NCI-H524 (cell line): ENCODE measurements at places on chromosomes 2 and 18.

- no peak for DNase-seq
Measured at GRCh38 chr2:73931531-73932500, 5.1 kb downstream of the DGUOK start.

DNA sequence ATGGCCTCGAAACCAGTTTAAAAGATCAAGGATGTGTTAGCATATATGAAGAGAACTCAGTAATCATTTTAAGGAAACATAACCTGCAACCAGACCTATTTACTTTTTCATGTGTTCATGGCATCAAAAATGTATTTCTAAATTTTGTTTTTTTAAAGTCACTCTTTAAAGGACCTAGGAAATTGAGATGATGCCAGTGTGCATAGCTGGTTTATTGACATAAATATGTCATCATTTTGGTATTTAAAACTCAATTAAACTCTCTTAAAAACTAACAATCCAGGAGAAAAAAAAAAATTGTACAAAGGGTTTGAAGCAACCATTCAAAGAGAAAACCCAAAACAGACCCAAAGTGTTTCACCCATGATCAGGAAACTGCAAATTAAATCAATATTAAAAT, 198.9 kb upstream of the RND3 start:
- no peak for DNase-seq

GRCh38 chr2:221708902-221709301, 136.8 kb upstream of the EPHA4 start:
- no peak for DNase-seq

DNA sequence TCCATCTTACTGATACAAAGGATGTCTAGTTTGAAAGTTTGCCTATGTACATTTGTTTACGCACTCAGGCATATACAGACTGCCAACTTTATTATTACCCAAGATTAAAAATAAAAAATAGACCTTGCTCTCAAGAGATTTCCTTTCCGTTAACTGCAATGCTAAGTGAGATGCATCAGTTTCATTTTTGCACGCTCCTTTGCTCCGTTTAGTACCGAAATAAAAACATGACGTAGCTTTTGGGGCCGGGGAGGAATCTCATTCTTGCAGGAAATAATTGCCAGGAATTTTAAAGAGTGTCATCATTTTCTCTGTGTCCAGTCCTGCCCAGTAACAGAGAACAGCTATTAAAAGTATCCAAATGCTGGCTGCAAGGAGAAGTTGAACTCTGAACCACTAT, 169.5 kb downstream of the SLC8A1 start:
- DNase-seq, result no peak

DNA sequence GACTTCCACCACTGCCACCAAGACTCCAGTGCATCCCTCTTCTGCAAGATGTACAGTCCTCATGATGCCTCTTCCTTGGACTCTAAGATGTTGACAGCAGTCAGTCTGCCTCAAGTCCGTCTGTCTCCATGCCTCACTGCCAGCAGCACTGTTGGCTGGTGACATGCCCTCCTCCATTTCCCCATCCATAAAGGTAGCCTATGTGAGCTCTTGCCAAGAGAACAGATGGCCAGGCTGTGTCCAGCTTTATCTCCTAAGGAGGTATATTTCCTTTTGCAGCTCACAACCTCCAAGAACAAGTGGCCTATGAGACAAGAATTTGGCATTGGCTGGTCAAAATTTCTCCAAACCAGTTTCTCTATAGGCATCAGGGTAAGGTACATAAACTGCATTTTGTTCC, 149.3 kb upstream of the HNRNPA3 start:
- no peak for DNase-seq

GRCh38 chr2:19786408-19787058, 115.2 kb downstream of the TTC32 start:
- no peak for DNase-seq

DNA sequence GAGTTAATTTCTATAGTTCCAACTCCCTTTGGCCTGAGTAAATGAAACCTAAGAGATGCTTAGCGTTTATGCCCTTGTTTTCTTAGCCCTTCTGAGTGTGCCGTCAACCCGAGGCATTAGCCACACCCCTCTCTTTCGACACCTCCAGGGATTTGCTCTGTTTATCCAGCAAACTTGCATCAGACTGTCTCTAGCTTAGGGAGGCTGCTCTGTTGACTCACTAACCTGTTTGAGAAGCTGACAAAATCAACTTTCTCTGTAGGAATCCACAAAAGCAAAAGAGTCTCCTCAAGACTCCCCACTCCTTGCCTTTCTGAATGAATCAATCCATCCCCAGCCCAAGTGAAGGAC, 317.6 kb downstream of the TNS1 start:
- no peak for DNase-seq

GRCh38 chr18:22551536-22552151, 133.9 kb upstream of the CTAGE1 start:
- no peak for DNase-seq

GRCh38 chr2:85561280-85562212, at the start of gene GGCX:
TSS of gene GGCX (minus strand) at chr2:85561493. CDS start at chr2:85561428, 65 bp downstream.
- peak; percentile 93 for DNase-seq

- DNase-seq, result no peak
Measured at GRCh38 chr2:59654710-59655109, 898.7 kb downstream of the BCL11A start.

DNA sequence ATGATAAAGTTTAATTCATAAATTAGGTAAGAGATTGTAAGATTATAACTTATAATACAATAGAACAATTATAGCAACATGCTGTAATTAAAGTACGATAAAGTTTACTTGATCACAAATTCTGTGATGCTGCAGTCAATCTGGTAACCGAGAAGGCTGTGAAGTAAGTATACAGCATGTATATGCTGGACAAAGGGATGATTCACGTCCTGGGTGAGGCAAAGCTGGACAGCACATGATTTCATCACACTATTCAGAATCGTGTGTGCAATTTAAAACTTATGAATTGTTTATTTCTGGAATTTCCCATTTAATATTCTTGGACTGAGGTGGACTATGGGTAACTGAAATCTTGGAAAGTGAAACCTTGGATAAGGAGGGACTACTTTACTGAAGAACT, 522.2 kb upstream of the CNTNAP5 start:
- DNase-seq, result no peak

- peak; percentile 28 for DNase-seq
Measured at GRCh38 chr18:75211953-75212750, 1.6 kb downstream of the TSHZ1 start.

GRCh38 chr2:141021611-141022010, 1109.2 kb downstream of the LRP1B start:
- no peak for DNase-seq

DNA sequence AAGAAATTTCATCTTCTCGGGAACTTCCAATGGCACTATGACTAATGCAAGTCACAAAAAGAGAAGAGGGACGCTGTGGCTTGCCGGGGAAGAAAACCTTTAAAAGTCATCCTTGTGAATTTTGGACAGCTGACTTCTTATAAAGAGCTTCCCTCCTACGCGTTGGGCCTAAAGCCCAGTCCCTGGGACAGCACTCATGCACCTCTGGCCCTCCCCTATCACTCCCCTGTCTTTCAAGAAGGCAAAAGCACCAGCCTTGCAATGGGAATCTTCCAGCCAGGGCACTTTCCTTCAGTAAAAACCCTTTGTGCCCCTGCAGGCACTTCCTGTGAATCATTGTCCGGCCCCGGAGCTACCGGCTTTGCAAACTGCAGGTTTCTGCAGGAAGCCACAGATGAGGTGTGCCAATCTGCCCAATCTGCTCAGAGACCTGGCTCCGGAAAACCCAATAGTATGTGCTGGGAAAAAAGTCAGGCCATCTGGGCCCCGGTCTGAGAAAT, 7.1 kb downstream of the MREG start:
- DNase-seq, result no peak

GRCh38 chr18:42156281-42156680, 201.2 kb downstream of the PIK3C3 start:
- peak; percentile 31 for DNase-seq

DNA sequence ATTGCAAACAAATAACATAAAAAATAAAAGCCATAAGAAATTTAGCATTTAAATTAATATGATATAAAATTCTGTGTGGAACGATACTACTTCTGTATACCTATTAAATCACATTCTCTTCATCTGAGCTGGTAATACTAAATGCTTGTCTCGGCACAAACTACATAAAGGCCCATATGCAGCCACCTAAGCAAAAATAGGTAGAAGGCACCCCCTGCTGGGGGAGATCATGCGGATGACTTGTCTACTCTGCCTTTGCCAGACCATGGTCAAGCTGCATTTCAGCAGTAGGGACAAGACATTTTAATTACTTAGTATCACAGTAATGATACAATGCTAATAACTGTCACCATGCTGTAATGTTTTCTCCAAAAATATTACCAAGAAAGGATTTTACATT, 108.0 kb downstream of the CDH19 start:
- peak; percentile 82 for DNase-seq

- no peak for DNase-seq
Measured at GRCh38 chr18:77035380-77036187, 97.0 kb downstream of the MBP start.

DNA sequence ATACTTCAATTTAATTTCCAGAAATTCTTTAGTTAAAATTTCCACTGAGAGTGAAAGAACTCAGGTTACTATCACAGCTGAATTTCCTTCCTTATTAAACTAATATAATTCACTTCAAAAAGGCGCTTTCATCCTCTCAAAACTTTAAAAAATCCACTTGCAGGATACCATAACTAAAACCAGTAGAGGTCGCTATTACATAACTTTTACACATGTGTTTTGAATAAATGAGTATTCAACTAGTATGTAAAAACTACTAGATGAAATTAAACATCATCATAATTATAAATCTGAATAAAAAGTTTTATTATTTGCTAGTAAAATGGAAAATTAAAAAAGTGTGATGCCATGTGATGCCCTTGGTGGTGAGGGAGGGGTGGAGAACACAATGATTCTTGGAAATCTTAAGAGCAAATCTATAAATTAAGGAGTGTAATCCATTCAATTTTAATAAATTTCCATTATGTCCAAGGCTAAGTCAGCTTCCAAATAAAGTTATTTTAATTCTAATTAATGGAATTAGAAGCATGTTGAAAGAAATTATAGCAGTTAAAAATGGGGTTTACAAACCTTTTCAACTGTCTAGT, 61.4 kb downstream of the SOS1 start:
- no peak for DNase-seq

DNA sequence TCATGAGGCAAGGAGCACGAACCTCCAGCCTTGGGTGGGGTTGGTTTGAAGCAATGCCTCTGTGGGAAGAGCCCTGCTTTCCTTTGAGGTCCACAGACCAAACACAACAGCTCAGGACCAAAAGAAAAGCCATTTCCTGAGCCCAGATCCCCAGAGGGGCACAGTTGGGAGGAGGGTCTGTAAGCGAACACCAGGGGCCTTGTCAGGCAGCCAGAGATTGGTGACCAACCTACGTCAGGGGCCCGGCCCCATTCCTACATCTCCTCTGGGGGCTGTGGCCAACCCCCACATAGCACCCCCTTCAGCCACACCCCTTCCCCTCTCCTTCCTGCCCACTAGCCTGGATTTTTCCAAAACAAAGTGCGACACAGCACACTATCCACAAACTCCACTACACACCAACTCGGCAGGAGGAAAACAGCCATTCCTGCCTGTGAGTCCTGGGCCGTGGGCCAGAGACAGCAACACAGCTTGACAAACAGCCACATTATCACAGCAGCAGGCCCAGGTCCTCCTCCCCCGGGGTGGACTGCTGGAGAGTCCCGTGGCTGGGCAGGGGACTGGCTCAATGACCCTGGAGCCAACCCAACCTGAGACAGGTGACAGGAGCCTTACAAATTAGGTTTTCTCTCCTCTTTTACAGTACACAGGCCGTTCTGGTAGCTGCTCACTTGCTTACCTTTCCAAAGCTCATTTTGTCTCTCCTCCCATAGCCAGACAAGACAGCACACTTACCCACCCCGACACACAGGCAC, 98.8 kb downstream of the TNS1 start:
- DNase-seq, result no peak

GRCh38 chr18:60663060-60663989, 290.8 kb upstream of the MC4R start:
- no peak for DNase-seq

DNA sequence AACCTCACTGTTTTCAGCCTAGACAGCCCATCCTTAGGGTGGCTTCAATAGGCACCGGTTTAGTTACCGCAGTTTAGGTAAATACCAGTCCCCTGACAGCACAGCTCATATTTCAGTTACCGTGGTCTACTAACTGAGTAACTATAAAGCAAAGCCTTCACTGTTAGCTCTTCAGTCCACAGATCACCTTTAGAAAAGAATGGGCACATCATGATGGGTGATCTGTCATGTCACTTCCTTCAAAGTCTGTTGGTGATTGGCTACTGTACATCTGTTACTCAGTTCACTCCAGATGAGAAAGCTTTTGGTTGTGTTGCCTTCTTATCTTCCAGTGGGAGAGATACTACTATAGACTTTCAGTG, 21.0 kb downstream of the SLC20A1 start:
- DNase-seq, result no peak

DNA sequence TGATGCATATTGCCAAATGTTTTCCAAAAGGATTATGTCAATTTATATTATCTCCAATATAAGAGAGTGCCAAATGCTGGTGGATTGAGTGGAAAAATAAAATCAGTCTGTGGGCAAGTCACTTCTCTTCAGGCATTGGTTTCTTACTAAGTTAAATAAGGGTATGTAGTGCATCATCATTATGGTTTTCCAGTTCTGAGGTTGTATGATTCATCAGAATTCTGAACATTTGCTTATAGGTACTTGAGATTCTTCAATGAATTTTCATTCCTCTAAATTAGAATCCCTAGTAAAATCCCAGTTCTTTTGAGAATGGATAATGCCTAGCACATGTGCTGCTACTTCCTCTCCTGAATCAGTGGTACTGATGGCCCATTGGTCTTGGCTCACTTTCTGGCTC, 188.9 kb upstream of the OSR1 start:
- no peak for DNase-seq

- DNase-seq, result no peak
Measured at GRCh38 chr2:128369108-128369555, 50.5 kb upstream of the HS6ST1 start.

- DNase-seq, result no peak
Measured at GRCh38 chr18:69865776-69866175, 81.9 kb downstream of the CD226 start.

- no peak for DNase-seq
Measured at GRCh38 chr2:209864716-209865295, 93.2 kb downstream of the UNC80 start.

- DNase-seq, result no peak
Measured at GRCh38 chr18:36635414-36636096, 193.2 kb downstream of the TPGS2 start.

- DNase-seq, result no peak
Measured at GRCh38 chr2:46854260-46854659, 61.3 kb downstream of the MCFD2 start.
